ENCODE measurements at places on chromosomes 2 and 18. TPM values are rescaled to one million over a fixed set of nuclear protein-coding genes. Genes with fewer than 3 reads are reported as not detected.

The LIMS4 gene
- total RNA-seq = 0.75 TPM

The SERPINB12 gene
- total RNA-seq = not detected

The GALNT13 gene
- 7.4 TPM for total RNA-seq

GRCh38 chr2:100840519-100840918, 20.6 kb downstream of the NPAS2 start:
- DNase-seq = no peak

DNA sequence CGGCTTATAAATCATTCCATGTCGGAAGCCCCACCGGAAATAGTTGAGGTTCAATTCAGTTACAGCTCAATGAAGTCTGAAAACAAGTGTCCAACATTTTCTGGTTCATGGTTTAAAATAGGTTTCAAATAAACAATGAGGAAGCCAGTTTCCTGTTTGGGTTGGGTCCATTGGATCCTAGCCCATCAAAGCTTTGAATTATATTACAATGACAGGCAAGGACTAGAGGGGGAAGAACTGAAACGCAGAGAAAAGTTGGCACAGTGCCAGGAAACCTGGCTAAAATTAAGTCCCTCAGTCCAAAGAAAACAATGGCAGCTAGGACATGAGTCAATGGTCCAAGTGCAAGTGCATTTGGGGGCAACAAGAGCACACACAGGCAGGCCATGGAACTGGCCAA, 32.0 kb downstream of the SLC14A1 start:
- DNase-seq = no peak

DNA sequence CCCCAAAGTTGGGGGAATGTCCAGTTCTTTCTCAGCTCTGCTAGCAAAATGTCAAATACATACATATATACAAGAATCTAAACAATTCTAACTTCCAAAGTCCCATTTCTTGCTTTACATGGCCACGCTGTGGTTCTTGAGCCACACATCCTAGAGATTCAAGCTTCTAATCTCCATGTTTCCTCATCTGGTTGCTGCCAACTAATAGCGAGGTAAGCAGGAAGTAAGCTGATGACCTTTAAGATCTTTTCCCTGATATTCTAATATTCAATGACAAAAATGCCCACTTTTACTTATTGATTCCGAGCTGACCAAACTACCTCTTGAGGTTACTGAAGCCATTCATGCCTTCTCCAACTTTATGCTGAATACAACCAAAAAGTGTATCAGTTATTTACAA, 3.3 kb downstream of the VPS54 start:
- no peak for DNase-seq
